ENCODE measurements at places on chromosomes 1 and 21. TPM values are rescaled to one million over a fixed set of nuclear protein-coding genes. Genes with fewer than 3 reads are reported as not detected.

CHI3L2 gene
- total RNA-seq = not detected

DNA sequence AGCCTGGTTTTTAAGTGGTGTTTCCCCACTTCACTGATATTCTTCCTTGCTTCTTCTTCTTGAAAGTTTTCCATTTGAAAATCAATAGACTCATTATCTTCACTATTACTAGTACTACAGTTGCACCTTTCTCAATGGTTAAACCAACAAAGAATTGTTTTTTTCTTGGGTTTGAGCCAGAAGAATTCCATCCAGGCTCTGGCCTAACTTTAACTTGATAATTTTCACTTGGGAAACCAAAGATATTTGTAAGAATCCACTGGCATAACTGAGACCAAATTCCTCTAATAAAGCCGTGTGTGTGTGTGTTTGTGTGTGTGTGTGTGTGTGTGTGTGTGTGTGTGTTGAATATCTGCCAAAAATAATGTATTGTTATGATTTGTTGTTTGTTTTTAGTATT lies 103.2 kb downstream of the SGIP1 start:
- DNase-seq = no peak

PLEKHG5 gene
- total RNA-seq = 1.6 TPM

DNA sequence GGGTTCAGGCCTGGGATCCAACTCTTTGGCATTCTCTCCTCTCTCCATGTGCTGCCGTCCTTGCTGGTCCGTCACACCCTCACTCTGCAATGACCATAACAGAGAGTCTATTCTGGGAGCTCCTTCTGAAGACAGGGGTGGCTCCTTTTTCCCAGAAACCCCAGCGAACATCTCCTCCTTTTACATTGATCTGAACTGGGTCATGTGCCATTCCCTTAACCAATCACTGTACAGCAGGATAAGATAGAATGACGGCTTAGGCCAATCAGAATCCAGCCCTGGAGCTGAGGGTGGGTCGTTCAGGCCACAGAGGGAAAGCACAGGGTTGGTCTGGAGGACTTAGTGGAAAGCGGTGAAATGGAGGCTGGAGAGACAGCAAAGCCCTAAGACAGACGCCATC lies 740.1 kb downstream of the MATN1 start:
- no peak for DNase-seq

- DNase-seq = no peak
Observed at GRCh38 chr1:177809819-177810218, 160.0 kb downstream of the SEC16B start.

- no peak for DNase-seq
Observed at GRCh38 chr1:174036204-174036603, 14.0 kb upstream of the RC3H1 start.

DNA sequence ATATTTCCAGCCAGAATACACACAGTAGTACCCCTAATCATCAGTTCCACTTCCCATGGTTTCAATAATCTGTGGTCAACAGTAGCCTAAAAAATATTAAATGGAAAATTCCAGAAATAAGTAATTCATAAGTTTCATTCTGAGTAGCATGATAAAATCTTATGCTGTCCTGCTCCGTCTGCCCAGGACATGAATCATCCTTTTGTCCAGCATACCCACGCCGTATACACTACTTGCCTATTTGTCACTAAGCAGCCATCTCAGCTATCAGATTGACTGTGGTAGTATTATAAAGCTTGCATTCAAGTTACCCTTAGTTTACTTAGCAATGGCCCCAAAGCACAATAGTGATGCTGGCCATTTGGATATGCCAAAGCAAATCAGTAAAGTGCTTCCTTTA lies 118.7 kb downstream of the SLC5A9 start:
- DNase-seq = no peak

DNA sequence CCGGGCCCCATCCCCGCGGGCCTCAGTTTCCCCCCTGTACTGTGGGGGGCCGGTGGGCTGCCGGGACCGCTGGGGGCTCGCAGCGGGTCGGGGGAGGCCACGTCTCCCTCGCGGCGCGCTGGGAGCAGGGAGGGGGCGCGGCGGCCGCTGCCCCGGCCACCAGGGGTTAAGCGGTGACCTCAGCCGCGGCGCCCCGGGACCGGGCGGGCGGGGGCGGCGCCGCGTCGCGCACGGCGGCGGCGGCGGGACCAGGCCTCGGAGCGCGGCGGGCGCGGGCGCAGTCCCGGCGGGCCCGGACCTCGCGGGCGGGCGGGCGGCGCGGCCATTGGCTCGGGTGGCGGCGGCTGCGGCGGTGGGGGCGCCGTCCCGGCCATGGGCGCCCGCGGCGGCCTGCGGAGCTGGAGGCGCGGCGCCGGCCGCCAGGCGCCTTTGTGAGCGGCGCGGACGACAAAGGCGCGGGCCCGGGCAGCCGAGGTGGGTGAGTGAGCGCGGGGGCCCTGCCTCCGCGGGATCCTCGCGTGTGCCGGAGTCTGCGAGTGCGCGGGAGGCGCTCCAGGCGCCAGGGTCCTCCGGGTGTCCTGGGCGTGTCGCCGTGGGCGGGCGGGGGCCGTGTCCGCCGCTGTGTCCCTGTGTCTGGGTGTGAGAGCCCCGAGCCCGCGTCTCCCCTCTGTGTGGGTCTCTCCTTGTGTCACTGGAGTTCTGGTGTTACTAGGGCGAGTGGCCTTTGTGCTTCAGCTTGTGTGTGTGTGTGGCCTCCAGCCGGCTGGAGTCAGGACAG lies at the start of gene ARHGEF10L:
ARHGEF10L (plus strand) TSS at position 222 of the 778 bp plus-strand sequence. CDS start 40,898 bp downstream, outside the sequence.
- DNase-seq = no peak

- peak; percentile 80 for DNase-seq
Observed at GRCh38 chr21:31343680-31344480, at the start of gene TIAM1. Gene TIAM1, minus strand, starts transcription at chr21:31344261. Its CDS starts 77,289 bp downstream, at chr21:31266972.
